PC-3 (cell line): ENCODE measurements at places on chromosomes 11 and 22. TPM values are rescaled to one million over a fixed set of nuclear protein-coding genes. Genes with fewer than 3 reads are reported as not detected.

DNA sequence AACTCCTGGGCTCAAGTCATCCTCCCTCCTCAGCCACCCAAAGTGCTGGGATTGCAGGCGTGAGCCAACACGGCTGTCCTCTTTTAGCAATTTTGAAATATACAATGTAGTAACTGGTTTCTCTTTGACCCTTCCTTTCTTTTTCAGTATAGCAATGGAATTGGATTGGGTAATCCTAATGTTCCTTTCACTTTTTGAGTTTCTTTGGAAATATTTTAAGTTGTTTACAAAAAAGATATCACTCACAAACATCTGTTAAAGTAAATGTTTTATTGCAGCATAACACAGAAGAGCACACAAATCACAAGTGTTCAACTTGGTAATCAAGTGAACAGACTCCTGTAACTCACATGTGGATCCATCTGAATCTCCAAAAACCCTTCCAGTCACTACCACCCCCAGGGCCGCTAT is 44.6 kb upstream of the EP300 start:
- DNase-seq, result no peak
- no peak overlapping the region for H3K27ac ChIP-seq
- H3K27me3 ChIP-seq, result no peaks in the 10 kb centered on the region
- no peak overlapping the region for H3K4me3 ChIP-seq
- H3K36me3 ChIP-seq, result no peaks in the 10 kb centered on the region
- 0 out of 2 replicates have a peak, but pooled peaks cover 4% of the 10 kb centered on the region for H3K4me1 ChIP-seq

The RCOR2 gene
- total RNA-seq, result 1.2 and 1.4 TPM in 2 replicates

- H3K4me1 ChIP-seq, result no peaks in the 10 kb centered on the region
- H3K4me3 ChIP-seq, result no peak overlapping the region
- DNase-seq, result no peak
- H3K27ac ChIP-seq, result no peak overlapping the region
- no peaks in the 10 kb centered on the region for H3K27me3 ChIP-seq
Observed at GRCh38 chr22:45960477-45961386, 16.2 kb downstream of the WNT7B start.

DNA sequence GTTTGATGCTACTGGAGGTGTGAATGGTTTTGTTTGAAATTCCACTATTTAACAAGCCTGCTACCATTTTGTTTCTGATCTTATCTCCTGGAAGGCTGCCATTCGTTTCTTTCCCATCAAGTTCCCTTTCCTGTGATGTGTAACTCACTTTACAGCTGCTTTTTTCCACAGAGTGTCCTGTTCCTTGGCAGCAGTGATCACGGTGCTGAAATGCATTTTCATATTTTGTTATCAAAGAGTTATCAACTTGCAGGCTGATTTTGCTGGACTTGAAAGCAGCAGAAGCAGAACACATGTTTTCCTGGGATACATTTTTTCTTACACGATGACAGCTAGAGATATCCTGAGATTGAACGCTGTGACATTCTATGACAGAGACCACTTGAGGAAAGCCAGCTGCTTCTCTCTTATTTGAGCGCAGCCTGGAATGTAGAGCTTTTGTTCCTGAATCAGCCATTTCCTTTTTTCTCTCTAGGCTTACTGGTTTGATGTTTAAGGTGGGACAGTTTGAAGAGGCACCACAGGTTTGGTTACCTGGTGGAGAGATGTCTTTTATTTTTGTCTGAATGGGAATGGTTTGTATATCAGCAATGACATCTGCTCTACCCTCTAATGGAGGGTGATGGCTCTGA is 34.7 kb downstream of the PRR14L start:
- H3K36me3 ChIP-seq, result peaks cover 35% of the 10 kb centered on the region
- H3K27ac ChIP-seq, result no peak overlapping the region
- no peak overlapping the region for H3K4me3 ChIP-seq
- DNase-seq, result no peak

- H3K36me3 ChIP-seq, result no peaks in the 10 kb centered on the region; the same call in 1 of the 2 replicates
- no peak overlapping the region for H3K27ac ChIP-seq
- no peak for DNase-seq
- no peaks in the 10 kb centered on the region for H3K4me1 ChIP-seq
Observed at GRCh38 chr22:20931126-20931654, 14.0 kb downstream of the CRKL start.

GRCh38 chr11:46264976-46265375 is 12.5 kb upstream of the CREB3L1 start:
- H3K4me1 ChIP-seq, result no peaks in the 10 kb centered on the region
- no peak overlapping the region for H3K27ac ChIP-seq
- DNase-seq, result no peak
- H3K4me3 ChIP-seq, result no peak overlapping the region

GRCh38 chr11:71279916-71280645 is 27.7 kb upstream of the SHANK2 start:
- no peak overlapping the region for H3K27ac ChIP-seq
- H3K4me1 ChIP-seq, result peaks cover 30% of the 10 kb centered on the region
- DNase-seq, result no peak
- no peaks in the 10 kb centered on the region for H3K36me3 ChIP-seq

DNA sequence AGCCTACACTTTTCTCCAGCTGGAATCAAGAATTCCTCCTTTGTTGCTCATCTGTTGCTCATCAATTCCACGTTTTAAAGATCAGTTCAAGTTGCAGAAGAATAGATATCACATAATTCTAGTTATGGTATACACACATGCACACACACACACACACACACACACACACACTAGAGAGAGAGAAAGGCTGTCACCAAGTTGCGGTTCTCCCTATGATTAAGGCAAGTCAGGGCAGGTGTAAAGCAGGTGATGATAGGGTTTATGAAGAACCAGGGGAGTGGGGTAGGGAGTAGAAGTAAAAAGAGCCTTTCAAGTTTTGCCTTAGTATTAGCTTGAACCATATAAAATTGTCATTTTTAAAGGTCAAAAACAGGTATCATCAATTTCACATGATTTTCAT is 31.7 kb upstream of the TMPRSS4 start:
- no peaks in the 10 kb centered on the region for H3K36me3 ChIP-seq
- H3K27ac ChIP-seq, result no peak overlapping the region
- no peaks in the 10 kb centered on the region for H3K4me1 ChIP-seq

GRCh38 chr11:1360835-1361357 is 28.8 kb upstream of the BRSK2 start:
- H3K4me3 ChIP-seq, result no peak overlapping the region
- no peaks in the 10 kb centered on the region for H3K27me3 ChIP-seq
- no peaks in the 10 kb centered on the region for H3K36me3 ChIP-seq
- H3K27ac ChIP-seq, result no peak overlapping the region
- no peaks in the 10 kb centered on the region for H3K4me1 ChIP-seq

DNA sequence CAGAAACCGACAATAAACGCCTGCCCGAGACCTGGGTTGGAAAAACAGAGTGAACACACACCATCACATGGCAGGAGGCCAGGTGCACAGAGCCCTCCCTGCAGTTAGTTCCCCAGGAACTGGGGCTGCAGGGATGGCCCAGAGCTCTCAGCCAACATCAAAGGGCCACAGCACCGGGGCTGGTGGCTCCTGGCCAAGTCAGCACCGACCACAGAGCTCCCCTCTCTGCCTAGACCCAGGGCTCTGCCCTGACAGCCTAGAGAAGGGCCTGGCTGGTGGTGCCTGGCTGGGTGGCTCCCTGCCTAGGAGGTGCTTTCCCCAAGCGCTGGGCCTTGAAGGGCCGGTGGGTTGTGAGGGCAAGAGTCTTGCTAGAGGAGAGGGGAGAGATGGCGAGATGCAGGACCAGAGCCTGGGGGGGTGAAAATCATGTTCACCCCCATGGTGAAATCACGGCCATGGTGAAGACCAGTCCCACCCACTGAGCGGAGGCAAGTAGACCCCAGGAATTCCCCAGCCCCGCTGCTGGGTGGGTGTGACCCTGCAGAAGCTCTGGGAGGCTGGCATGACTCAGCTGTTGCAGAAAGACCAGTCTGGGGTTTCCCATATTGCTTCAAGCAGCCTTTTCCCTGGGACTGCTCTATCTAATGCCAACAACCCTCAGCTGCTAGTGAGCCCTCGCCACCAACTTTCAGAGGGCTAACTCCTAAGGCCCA is 7.2 kb upstream of the BID start:
- H3K27me3 ChIP-seq, result no peaks in the 10 kb centered on the region
- peaks cover 10% of the 10 kb centered on the region for H3K4me1 ChIP-seq
- H3K27ac ChIP-seq, result no peak overlapping the region
- no peaks in the 10 kb centered on the region for H3K36me3 ChIP-seq

- H3K4me3 ChIP-seq, result no peak overlapping the region
- peaks cover 17% of the 10 kb centered on the region; the same call in 1 of the 2 replicates for H3K27me3 ChIP-seq
- no peaks in the 10 kb centered on the region for H3K36me3 ChIP-seq
Observed at GRCh38 chr11:110828086-110828485, 115.8 kb upstream of the ARHGAP20 start.

DNA sequence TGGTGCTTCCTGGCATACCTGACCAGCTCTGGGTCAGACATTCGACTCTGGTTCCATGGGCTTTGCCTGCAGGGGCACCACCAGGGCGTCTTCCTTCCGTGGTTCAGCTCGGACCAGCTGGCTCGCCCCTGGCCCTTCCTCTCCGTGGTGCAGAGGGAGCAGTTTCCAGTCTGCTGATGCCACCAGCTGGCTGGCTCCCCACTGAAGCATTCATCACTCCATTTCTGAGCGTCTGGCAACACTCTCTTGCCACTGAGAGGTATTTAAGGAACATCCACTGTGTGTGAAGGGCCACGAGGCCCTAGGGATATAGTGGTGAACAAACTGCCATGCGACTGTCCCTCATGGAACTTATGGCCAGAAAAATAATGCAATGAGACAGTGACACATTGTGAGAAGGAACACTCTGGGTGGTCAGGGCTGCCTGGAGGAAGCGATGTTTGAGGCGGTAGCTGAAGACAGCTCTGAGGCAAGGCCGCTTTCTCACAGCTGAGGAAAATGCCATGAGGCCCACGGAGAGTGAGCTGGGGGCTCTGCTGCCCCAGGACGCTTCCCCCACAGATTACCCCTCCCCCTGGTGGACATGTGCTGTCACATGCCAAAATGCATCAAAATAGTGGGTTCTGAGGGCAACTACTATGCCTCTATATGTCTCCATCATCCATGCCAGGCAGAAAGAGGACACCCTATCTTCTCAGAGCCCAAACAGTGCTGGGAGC is 44.9 kb upstream of the ARFGAP3 start:
- no peaks in the 10 kb centered on the region for H3K27me3 ChIP-seq
- no peaks in the 10 kb centered on the region for H3K36me3 ChIP-seq
- no peak overlapping the region for H3K27ac ChIP-seq
- H3K4me1 ChIP-seq, result no peaks in the 10 kb centered on the region
- no peak for DNase-seq

The NRXN2 gene
- not detected in 2 replicates for total RNA-seq

DNA sequence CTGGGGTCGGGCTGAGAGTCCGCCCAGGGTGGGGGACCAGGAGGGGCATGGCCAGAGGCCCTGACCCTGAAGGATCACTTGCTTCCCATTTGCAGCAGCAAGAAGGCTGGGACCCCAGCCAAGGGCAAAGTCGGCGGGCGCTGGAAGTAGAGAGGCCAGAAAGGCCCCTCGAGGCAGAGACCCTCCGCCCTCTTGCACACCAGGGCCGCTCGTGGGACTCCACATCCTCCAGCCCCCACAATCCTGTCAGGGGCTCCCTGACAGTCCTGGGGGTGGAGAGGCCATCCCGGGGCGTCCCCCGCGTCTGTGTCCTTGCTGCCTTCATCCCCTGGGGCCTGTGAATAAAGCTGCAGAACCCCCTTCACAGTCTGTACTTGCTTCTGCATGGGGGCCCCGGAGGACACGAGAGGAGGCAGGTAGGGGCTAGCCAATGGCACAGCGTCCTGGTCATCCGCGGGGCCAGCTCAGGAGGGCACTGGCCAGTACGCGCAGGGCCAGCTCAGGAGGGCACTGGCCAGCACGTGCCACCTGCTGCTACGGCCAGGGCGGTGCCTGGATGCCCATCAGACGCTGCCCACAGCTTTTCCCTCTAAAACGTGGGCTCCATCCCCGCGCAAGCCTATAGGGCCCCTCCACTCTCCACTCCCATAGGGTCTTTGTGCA is 8.7 kb upstream of the MRPL23 start:
- no peak overlapping the region for H3K4me3 ChIP-seq
- no peaks in the 10 kb centered on the region for H3K27me3 ChIP-seq
- H3K36me3 ChIP-seq, result no peaks in the 10 kb centered on the region
- H3K27ac ChIP-seq, result no peak overlapping the region
- no peak for DNase-seq

GRCh38 chr11:72774499-72774898 is 19.3 kb downstream of the STARD10 start:
- no peaks in the 10 kb centered on the region for H3K27me3 ChIP-seq
- DNase-seq, result no peak
- no peaks in the 10 kb centered on the region for H3K4me1 ChIP-seq
- H3K27ac ChIP-seq, result no peak overlapping the region

GRCh38 chr11:112042161-112042960 is 17.2 kb downstream of the DLAT start:
- H3K36me3 ChIP-seq, result peaks cover 65% of the 10 kb centered on the region
- H3K27me3 ChIP-seq, result no peaks in the 10 kb centered on the region
- peak; percentile 41 for DNase-seq
- peaks cover 12% of the 10 kb centered on the region for H3K4me1 ChIP-seq

- no peaks in the 10 kb centered on the region for H3K27me3 ChIP-seq
- H3K36me3 ChIP-seq, result peaks cover 4% of the 10 kb centered on the region; the same call in 1 of the 2 replicates
- DNase-seq, result no peak
Observed at GRCh38 chr11:126359431-126360048, 4.1 kb downstream of the ST3GAL4 start.

The ACR gene
- not detected in 2 replicates for total RNA-seq

- H3K4me3 ChIP-seq, result no peak overlapping the region
- DNase-seq, result no peak
- H3K27me3 ChIP-seq, result no peaks in the 10 kb centered on the region
Observed at GRCh38 chr11:15967966-15968365, 388.4 kb downstream of the SOX6 start.

- H3K4me3 ChIP-seq, result 0 out of 2 replicates have a peak overlapping the region, but pooled peaks have one; percentile 1
- no peaks in the 10 kb centered on the region for H3K27me3 ChIP-seq
- H3K36me3 ChIP-seq, result no peaks in the 10 kb centered on the region
Observed at GRCh38 chr22:29112681-29113080, 39.8 kb downstream of the KREMEN1 start.

- H3K27ac ChIP-seq, result no peak overlapping the region
- peaks cover 20% of the 10 kb centered on the region for H3K4me1 ChIP-seq
- no peaks in the 10 kb centered on the region for H3K27me3 ChIP-seq
- no peak for DNase-seq
Observed at GRCh38 chr11:58919980-58920379, 19.3 kb upstream of the GLYATL1 start.

The OR5B21 gene
- not detected in 2 replicates for total RNA-seq

- H3K4me3 ChIP-seq, result no peak overlapping the region
- no peak for DNase-seq
- peaks cover 55% of the 10 kb centered on the region for H3K27me3 ChIP-seq
- H3K4me1 ChIP-seq, result no peaks in the 10 kb centered on the region
Observed at GRCh38 chr22:49613511-49614270, 214.0 kb downstream of the BRD1 start.

The SLC25A22 gene
- 32.7 and 42.3 TPM in 2 replicates for total RNA-seq

GRCh38 chr11:12042215-12042676 is 33.8 kb upstream of the DKK3 start:
- peak; percentile 94 for DNase-seq
- peaks cover 36% of the 10 kb centered on the region for H3K4me1 ChIP-seq
- H3K4me3 ChIP-seq, result no peak overlapping the region
- H3K27me3 ChIP-seq, result no peaks in the 10 kb centered on the region
- H3K36me3 ChIP-seq, result peaks cover 5% of the 10 kb centered on the region; the same call in 1 of the 2 replicates
- H3K27ac ChIP-seq, result peak overlapping the region; percentile 95

The CST6 gene
- 74.5 and 84.2 TPM in 2 replicates for total RNA-seq
